Frontal cortex (tissue), 4 donors: ENCODE measurements at places on chromosomes 13 and 19.
A peak's percentile ranks its signal among the peaks of the same experiment; 100 is the strongest.

- DNase-seq, result no peak
Observed at GRCh38 chr19:39124136-39124764, 1.3 kb upstream of the PAK4 start.

GRCh38 chr19:8456064-8456463 is 11.3 kb downstream of the HNRNPM start:
- DNase-seq, result no peak

GRCh38 chr13:35984776-35985453 is 146.3 kb downstream of the DCLK1 start:
- DNase-seq, result no peak

GRCh38 chr13:69363360-69363759 is 744.3 kb upstream of the ATXN8OS start:
- no peak for DNase-seq

GRCh38 chr13:32676242-32676641 is 90.0 kb downstream of the PDS5B start:
- DNase-seq, result no peak

- DNase-seq, result no peak
Observed at GRCh38 chr19:44738603-44739558, 9.6 kb upstream of the BCL3 start.

DNA sequence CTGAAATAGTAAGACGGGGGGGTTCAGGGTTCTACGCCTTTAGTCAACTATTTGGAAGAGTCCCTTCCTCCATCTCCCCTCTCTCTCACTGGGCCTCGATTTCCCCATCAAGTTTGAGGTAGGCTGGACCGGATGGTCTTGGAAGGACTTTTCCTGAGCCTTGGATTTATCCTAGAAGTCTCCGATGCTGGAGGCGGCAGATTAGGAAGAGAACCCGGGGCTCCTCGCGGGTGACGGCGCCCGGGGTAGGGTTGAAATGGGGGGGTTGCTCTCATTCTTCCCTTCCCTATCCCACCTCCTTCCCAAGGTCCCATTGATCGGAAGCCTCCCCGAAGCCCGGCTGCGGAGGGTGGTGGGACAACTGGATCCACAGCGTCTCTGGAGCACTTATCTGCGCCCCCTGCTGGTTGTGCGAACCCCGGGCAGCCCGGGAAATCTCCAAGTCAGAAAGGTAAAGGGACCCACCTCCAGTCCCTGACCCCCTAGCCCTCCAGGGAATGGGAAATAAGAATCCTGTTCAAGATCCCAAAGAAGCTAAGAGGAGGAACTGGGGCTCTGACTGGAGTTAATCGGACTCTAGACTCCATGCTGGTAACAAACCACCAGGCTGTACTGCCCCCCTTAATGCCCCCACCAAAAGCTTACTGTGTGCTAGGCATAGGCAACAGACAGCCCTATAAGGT is 781 bp downstream of the QPCTL start:
- peak; percentile 69 for DNase-seq

DNA sequence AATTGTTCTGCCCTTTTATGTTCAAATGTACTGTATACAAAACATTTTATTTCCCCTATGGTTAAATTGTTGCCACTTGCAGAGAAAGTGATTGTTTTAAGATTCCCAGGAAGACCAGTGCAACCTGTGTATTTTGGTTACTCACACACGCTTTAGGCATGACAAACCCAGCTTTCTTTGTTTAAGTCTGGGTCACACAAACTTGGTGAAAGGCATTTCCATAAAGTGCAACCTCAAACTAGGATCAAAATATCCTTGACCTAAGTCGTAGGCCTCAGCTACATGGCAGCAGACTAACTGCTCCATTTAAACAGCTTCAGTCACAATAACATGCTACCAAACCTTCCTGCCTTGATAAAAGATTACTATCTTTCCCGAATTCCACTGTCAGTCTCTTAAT is 639.0 kb upstream of the PRR20A start:
- no peak for DNase-seq

DNA sequence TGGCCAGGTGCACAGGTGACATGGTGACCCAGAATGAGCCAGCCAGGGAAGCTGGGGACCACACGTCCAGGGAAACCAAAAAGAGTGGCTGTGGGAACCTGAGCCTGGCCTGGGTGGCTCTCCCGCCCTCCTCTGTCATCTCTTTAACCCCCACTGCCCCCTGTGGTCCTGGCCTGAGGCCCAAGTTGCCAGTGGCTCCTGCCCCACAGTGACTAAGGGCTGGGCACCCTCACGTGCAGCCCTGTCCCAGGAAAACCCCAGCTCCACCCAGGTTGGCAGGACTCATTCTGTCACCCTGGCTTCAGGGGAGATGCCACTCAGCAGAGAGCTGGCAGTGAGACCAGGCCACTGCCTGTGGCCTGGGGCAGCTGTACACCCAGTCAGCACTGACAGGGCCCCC is 30.6 kb upstream of the ISYNA1 start:
- no peak for DNase-seq
